ENCODE measurements at places on chromosomes 2 and 18.

DNA sequence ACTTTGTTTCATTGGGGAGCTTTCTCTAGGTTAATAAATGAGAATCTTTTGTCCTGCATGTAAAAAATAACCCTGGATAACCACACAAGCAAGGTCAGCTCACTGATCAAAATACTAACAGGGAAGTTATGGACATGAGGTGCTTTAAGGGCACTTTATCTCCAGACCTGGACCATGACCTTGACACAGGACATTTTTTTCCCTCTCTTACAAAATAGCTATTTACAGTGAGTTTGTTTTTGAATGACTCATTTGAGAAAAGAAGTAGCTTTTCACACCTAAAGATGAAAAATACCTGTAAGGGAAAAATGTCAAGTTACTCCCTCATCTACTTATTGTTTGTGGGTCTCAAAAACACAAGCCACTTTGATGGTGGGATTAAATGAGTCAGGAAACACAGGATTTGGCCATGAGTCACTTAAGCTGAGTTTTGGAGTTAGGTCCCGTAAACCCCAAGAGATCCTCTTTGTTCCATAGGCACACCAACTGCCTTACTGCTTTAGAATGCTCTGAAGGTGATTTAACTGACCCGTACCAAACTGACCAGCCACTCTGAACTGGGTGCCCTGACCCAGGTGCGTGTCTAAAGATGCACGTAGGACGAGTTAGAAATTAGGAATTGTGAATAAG, 479.3 kb upstream of the NXPH2 start:
- no peak for DNase-seq

DNA sequence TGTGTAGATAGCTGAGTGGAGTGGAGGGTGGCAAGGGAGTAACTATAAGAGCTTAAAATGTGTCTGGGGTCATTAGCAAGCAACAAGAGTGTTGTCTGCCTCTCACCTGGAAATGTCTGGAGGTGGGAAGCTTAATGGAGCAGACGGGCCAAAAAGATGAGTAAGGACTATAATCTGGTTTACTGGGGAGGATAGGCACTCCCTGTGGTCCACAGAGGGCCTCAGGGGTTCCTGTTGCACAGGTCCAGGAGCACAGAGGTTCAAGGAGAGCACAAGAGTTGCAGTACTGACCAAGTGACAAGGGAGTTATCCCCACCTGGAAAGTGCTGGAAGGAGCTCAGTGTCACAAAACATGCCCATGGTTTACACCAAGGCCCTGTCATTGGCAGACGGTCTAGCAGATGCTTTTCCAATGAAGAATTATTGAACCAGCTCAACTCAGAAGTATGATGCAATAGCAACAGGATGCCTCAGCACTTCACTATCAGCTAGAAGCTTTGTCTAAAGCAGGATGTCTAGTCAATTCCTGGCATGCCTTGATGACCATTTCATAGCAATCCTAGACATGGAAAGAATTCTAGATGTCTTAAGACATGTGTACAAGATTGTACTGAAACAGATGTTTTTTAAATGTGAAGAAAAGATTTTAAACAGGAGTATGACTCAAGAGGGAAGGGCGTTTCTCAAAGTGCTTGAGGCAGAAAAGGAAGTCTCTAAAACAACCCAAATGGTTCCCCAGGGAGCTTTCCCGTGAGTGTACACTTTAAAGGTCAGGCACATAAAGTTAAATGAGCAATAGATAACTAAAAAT, 62.9 kb upstream of the SERPINE2 start:
- DNase-seq: no peak

- peak; percentile 18 for DNase-seq
Measured at GRCh38 chr2:1140389-1141003, 189.8 kb downstream of the SNTG2 start.

DNA sequence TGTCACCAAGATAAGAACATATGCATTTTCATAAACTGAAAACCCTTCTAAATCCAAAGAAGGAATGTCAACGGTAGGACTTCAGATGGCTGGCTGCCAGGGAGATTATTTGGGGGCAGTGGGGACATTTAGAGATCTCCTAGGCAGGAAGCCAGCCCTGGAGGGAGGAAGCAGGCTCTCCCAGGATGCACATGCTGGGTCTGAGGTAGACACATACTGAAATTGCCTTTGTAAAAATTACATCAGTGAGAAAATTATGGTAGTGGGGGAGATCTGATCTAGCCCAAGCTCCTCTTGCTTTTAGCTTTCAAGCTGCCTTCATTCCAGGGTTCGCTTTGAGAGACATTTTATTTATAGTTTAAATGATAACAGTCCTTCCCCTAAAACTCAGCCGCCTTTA, 24.1 kb downstream of the MPP4 start:
- DNase-seq: no peak

GRCh38 chr2:163667064-163667887, 68.5 kb downstream of the FIGN start:
- DNase-seq: peak; percentile 60

- peak; percentile 91 for DNase-seq
Measured at GRCh38 chr2:47076586-47077441, 78.3 kb downstream of the STPG4 start.

DNA sequence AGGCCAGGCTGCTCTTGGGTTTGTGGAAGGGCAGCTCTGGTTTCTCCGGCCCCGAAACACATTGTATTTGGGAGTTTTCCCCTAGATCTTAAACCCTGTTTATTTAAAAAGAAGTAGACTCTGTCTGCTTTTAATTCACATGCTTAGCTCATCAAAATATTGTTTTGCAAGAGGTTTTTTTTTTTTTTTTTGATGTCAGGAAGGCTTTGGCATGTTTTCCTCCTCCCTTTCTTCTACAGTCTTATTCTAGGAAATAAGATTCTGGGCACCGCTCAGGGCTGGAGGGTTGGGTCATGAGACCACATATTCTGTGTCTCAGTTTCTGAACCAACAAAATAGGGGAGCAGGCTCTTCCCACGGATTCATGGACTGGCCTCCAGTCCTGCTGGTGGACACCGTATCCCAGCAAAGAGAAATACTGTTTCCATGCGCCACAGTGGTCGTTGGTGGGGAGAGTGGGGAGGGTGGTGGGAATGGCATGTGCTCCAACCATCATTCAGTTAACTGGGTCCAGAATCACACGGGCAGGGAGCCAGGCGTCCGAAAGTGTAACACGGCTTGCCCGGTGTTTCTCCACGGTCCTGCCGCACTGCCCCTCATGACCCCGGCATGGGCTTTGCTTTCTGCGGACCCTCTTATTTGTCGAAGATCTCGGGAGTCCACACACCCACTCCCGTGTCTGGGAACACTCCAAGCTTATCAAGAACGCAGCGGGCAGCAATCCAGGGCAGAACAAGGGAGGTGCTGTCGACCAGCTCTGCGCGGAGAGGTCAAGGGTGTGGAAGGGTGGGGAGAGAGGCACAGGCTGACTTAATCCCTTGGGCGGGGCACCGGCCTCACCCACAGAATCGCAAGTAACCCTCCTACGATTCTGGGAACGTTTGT, 176.7 kb downstream of the GLI2 start:
- no peak for DNase-seq

- DNase-seq: no peak
Measured at GRCh38 chr2:45496869-45497268, 114.2 kb downstream of the SRBD1 start.

GRCh38 chr2:20182241-20182931, 42.5 kb downstream of the SDC1 start:
- DNase-seq: peak; percentile 79

DNA sequence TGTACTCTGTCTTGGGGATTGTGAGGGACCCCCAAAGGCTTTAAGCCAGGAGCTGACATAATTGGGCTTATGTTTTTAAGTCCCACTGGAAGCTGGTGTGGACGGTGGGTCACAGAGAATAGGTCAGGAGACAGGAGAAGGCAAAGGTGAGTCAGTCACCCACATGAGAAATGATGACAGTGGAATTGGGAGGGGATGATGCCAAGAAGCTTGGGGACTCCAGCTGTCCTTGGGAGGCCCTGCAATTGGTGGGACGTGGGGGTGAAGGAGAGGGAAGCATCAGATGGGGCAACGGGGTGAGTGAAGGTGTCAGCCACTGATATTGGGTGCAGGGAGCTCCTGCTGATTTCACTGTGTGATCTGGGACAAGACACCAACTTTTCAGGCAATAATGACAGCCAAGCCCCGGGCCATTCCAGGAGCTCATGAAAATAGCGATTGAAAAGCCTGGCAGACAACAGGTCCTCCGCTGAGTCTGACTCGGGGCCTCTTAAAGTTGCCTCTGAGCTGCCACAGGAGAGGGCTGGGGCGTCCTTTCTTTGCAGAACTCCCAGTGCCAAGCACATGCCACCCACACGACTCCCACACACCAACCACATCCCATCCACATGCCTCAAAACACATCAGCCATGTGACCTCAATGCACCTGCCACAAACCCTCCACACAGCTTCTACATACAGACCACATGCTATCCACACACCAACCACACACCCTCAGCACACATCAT, 13.4 kb downstream of the TNS1 start:
- DNase-seq: no peak

DNA sequence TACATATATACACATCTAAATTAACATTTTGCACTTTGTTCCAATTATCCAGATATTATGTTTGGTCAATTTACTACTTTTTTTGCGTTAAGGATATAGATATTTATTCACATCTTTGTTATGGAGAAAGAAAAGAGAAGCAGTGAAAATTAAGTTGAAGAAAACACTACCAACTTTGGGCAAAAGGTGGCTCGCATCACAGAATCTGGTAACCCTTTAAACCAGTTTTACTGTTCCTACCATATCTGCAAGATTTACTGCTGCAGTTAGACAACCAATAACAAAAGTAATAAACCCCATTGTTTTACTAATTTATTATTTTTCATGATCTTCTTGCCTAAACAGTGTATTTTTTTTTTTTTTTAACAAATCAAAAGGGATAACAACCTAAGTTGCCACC, 53.6 kb downstream of the SMAD2 start:
- no peak for DNase-seq

- DNase-seq: no peak
Measured at GRCh38 chr2:99710721-99711120, 220.9 kb upstream of the REV1 start.

DNA sequence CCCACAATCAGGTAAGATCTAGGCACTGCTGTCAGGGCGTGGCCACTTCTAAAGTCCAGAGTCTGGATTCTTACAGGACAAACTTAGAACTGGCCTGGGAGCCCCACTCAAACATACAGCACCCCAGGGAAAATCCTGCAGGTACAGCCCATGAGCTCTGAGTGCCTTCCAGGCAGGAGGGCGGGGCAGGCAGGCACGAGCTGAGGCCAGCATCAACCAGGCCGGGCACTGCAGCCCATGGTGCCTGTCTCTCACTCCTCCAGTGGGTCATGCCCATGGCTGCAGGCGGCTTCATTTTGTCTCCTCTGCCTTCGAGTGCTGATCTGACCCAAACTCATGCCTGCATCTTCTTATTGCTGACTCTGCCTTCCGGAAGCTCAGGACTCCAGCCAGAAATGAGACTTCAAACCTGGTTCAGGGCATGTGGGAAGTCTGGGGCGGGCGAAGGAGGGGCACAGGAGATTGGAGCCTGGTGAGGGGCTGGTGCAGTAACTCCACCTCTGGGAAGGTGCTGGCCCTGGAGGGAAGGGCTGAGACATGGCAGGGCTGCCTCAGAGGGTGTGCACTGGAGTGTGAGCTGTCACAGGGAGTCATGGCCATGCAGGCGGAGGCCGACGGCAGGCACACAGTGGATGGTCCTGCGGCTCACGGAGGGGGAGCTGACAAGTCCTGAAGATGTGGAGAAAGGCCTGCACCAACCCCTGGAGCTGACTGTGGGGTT, 40.5 kb downstream of the HS6ST1 start:
- DNase-seq: no peak

- no peak for DNase-seq
Measured at GRCh38 chr18:27838225-27838624, 338.7 kb downstream of the CDH2 start.

DNA sequence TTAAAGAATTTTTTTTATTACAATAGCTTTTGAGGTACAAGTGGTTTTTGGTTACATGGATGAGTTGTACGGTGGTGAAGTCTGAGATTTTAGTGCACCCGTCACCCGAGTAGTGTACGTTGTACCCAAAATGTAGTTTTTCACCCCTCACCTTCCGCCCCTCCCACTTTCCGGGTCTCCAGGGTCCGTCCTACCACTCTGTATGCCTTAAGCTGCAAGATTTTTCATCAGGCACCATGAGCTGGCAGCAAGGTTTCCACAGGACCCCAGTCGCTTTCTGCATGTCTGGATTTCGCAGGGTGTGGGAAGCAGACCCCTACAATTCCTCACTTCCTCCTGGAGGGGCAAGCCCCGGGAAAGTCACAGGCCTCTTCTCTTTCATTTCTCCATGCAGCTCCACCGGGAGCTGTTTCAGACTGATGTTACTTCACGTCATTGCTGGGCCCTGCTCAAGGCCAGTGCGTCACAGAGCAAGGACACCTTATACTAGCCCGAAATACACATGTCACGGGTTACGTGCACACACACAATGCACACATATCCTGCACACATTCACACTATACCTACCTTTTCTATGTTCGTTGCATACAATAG, 179.1 kb downstream of the ZFP36L2 start:
- no peak for DNase-seq

GRCh38 chr2:43265421-43265820, 39.0 kb upstream of the ZFP36L2 start:
- no peak for DNase-seq

- no peak for DNase-seq
Measured at GRCh38 chr2:42916324-42916723, 123.9 kb upstream of the HAAO start.

DNA sequence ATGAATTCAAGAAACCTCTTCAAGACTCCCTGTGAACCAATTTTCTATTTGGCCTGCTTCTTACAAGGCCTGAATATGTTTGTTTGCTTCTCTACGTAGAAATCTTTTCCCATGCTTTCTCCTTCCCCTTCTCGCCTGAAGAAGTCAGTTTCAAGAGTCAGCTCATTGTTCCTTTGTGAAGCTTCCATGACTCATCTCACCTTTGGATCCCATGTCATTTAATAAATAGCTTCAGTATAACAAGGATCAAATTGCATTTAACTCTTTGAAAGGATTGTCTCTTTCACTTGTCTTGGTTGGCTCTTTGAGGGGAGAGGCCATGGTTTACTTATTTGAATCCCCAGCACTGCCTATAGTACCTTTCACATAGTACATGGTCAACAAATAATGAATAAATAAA, 28.4 kb downstream of the CPS1 start:
- peak; percentile 43 for DNase-seq

Data from lung microvascular endothelial cell (primary cell).